Lower lobe of right lung (tissue), 2 donors: ENCODE measurements at places on chromosomes 11 and 22.

DNA sequence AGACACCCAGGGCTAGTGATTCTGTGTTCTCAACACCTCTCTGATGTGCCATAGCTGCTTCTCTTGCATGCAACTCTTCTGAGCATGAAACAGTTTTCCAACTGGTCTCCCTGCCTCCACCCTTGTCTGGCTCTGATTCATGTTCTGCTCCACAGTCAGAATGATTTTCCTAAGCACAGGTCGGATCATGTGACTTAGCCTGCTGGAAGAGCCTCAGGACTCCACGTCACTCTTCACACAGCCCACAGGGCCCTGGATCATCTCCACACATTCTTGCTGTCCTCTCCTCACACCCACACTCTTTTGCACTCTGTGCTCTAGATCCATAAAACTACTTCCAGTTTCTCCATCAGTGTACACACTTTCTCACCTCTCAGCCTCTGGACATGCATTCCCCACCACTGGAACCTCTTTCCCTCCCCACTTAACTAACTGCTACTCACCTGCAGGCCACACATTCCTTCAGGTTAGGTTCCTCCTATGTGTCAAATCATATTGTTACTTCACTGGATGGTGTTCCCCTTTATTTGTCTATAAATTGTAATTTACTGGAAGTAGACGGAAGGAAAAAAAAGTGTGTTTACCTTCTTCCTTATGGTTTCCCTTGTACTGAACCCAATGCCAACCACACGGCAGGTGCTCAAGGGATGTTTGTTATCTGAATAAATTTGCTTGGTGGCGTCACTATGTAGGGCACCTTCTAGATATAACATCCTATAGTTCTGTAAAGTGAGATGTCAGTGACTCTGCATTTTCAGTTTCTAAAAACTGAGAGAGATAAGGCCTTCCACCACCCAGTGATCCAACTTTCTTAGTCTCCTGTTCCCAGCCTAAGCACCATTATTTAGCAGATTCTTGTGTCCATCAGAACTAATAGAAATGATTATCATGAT lies 133.7 kb downstream of the ETS1 start:
- no peak for DNase-seq
- H3K4me3 ChIP-seq = no peak overlapping the region
- peaks cover 31% of the 10 kb centered on the region for H3K4me1 ChIP-seq
- H3K27ac ChIP-seq = no peak overlapping the region
- no peaks in the 10 kb centered on the region for H3K27me3 ChIP-seq

DNA sequence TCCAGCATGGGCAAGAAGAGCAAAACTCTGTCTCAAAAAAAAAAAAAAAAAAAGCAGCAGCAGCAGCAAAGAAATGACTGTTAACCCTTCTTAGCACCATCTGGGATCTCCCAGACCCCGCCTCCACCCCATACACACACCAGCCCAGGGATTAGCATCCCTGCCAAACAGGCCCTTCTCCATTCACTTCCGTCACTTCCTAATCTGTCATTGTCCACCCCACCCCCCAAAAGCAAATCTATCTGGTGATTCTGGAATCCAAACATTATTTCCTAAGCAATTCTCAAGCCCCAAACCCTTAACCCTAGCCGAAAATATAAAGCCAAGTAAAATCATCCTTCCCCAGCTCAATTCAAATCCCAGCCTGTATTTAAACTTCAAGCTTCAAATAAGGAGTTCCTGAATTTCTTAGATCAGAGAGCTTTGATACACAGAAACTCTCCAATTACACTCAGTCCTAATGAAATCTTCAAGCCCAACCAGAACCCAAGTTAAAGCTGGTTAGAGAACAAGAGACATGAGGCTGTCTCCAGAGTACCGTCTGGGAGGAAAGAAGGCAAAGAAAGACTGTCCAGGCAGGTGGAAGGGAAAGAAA lies 6.0 kb upstream of the AHNAK start:
- H3K27me3 ChIP-seq = no peaks in the 10 kb centered on the region
- DNase-seq = no peak
- H3K4me3 ChIP-seq = peak overlapping the region; percentile 29
- no peaks in the 10 kb centered on the region for H3K36me3 ChIP-seq

GRCh38 chr11:73270855-73271477 lies 1.2 kb upstream of the P2RY6 start:
- no peak overlapping the region for H3K27ac ChIP-seq
- H3K4me3 ChIP-seq = no peak overlapping the region

- DNase-seq = no peak
- H3K36me3 ChIP-seq = no peaks in the 10 kb centered on the region
- no peaks in the 10 kb centered on the region for H3K4me1 ChIP-seq
- no peak overlapping the region for H3K4me3 ChIP-seq
- no peak overlapping the region for H3K27ac ChIP-seq
Measured at GRCh38 chr11:112784323-112785073, 176.7 kb upstream of the NCAM1 start.

DNA sequence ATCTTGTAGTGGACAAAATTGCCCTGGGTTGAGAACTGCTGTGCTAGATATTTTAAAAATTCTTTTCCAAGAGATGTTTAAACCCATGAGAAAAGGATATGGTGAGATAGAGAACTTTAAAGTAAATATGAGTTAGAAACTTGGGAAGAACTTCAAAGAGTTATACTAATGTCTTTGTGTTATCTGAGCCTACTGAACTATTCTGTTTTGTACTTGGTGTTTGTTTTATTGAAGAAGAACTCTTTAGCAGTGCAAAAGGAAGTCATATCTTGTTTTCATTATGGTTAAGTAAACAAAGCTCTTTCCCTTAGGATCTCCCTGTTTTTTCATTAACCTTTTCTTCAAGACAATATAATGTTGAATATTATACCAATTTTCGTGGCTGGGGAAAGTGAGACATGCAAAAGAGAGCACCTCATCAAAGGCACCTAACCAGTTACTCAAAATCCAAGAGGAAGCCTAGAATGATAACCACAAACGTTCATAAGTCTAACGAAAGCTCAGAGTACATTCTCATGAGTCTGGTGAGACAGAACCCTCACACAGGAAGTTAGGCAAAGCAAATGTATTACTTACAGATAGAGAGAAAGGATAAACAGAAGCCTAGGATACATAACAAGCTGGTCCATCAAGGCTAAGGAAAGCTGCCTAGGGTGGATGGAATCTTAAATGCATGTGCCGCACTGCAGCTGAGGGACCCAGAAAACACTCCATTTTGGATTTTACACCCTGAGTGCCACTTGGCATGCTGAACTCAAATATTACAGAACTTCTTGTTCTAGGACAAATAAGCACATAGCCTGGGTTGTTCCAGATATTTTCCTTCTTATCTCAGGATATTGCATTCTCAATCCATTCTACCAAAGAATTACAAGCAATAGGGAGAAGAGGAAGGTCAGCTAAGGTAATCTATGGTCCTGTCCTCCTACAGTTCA lies 112.5 kb upstream of the ANO3 start:
- H3K4me1 ChIP-seq = peaks cover 9% of the 10 kb centered on the region
- no peak overlapping the region for H3K4me3 ChIP-seq

GRCh38 chr22:44707752-44708151 lies 5.7 kb downstream of the PRR5 start:
- H3K27me3 ChIP-seq = no peaks in the 10 kb centered on the region
- H3K4me1 ChIP-seq = peaks cover 20% of the 10 kb centered on the region
- no peaks in the 10 kb centered on the region for H3K36me3 ChIP-seq
- no peak overlapping the region for H3K27ac ChIP-seq

DNA sequence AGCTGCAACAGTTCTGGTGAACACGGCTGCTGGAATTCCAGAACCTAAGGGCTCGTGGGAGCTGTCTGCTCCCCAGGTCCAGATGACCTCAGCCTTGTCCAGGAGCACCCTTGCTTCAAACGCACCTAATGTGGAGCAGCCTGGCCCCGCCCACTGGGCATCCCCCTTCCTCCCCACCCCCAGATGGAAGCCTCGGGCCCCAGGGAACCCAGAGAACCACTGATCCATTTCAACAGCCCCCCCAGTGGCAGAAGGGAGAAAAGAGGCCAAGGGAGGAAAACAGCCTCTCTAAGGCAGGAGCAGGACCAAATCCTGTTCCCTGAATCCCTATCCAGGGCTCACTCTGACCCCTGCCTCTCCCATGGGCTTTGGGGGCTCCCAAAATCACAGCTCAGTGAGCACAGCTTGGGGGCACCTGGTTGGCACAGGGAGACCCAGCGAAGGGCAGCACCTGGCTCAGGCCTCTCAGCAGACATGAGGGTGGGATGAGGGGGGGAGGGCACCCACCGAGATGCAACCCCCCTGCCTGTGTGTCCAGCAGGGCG lies 1.2 kb downstream of the CYTH4 start:
- H3K36me3 ChIP-seq = peaks cover 5% of the 10 kb centered on the region
- no peak for DNase-seq
- peak overlapping the region; percentile 62 for H3K4me3 ChIP-seq
- peaks cover 13% of the 10 kb centered on the region for H3K4me1 ChIP-seq
- H3K27ac ChIP-seq = peak overlapping the region; percentile 76

- no peaks in the 10 kb centered on the region for H3K36me3 ChIP-seq
- no peak overlapping the region for H3K4me3 ChIP-seq
- H3K27ac ChIP-seq = peak overlapping the region; percentile 58
Measured at GRCh38 chr11:9601037-9601875, 27.8 kb downstream of the WEE1 start.
